NCI-H774 (cell line): ENCODE measurements at places on chromosomes 1 and 21.
A peak's percentile ranks its signal among the peaks of the same experiment; 100 is the strongest.

- no peak for DNase-seq
Measured at GRCh38 chr21:37153196-37153934, 80.3 kb downstream of the TTC3 start.

GRCh38 chr1:203150511-203151297 is 23.2 kb downstream of the ADORA1 start:
- DNase-seq: no peak

DNA sequence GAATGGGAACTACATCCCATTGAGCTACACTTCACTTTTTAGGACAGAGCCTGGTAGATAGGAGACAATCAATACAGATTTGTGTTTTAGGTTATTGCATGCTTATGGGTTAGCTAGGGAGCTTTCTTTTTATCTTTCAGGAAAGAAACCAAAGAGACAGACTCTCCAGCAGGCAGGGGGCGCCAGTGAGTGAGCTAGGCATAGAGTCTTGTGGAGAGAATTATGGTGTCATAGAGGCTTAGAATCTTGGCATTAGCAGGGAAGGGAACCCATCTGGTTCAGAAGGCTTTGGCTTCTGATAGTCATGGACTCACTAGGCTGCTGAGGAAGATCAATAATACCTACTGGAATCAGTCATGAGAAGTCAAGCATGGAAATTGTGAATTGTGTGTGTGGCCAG is at the start of gene SMCP:
TSS of gene SMCP (plus strand) at position 281 of the 400 bp plus-strand sequence. CDS start 6,101 bp downstream, outside the sequence.
- DNase-seq: no peak

DNA sequence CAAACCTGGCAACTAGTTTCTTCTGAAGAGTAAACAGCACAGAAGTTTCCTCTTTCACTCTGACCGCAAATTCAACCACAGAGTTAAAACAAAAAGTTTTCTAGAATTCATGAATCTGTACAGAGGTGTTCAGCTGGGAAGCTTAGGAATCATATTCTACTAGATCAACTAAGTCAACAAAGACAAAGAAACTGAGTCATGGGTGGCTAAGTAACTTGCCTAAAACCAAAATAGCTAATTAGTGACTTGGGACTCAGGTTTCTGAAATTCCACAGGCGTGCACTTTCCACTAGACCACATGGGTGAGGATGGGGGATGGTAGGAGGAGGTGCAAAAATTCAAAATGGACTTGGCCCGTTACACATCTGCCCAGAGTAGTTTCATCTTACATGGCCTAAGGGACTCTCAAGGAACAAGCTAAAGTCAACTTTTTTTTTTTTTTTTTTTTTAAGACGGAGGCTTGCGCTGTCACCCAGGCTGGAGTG is 25.8 kb downstream of the PTPN14 start:
- DNase-seq: no peak

GRCh38 chr1:33141216-33141615 is 40.6 kb downstream of the TRIM62 start:
- DNase-seq: no peak

GRCh38 chr1:192660613-192661012 is 24.7 kb downstream of the RGS13 start:
- DNase-seq: no peak

DNA sequence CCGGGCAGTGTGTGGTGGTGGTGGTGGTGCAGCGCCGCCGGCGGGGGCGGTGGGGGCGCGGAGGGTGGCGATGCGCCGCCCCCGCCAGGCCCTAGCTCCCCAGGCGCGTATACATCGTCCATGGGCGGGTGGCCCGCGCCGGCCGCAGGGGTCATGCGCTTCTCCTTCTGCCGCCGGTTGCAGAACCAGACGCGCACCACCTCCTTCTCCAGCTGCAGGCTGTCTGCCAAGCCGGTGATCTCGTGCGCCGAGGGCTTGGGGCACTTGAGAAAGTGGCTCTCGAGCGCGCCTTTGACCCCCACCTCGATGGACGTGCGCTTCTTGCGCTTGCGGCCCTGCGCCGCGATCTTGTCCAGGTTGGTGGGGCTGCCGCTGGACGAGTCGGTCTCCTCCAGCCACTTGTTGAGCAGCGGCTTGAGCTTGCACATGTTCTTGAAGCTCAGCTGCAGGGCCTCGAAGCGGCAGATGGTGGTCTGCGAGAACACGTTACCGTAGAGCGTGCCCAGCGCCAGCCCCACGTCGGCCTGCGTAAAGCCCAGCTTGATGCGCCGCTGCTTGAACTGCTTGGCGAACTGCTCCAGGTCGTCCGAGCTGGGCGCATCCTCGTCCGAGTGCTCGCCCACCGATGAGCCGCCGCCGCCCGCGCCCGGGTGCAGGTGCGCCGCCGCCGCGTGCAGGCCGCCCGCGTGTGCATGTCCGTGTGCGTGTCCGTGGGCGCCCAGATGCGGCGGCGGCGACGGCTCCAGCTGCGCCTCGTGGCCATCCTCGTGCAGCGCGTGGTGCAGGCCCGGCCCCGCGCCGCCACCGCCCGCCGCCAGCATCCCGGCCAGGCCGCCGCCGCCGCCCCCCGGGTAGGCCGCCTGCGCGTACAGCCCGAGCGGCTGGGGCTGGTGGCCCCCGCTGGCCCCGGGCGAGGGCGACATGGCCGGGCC is 926 bp downstream of the POU3F1 start:
- DNase-seq: no peak

GRCh38 chr1:46594063-46594462 is 10.0 kb downstream of the MKNK1 start:
- DNase-seq: no peak

- DNase-seq: no peak
Measured at GRCh38 chr1:37868466-37868865, 9.1 kb upstream of the MTF1 start.

DNA sequence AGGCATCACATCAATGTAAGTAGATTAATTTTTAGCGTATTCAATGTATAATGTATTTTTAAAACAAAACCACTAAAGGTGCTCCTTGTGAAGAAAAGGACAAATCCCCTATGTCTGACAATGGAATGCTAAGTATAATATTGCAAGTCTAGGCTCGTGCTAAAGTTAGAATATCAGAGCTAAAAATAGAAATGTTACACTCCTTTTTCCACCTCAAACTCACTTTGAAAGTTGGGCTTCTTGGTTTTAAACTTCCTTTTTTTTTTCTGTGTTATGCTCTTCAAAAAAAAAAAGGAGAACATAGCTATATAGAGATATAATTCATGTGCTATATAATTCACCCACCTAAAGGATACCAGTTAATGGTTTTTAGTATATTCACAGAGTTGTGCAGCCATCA is 3.6 kb upstream of the SERBP1 start:
- no peak for DNase-seq

GRCh38 chr1:1013105-1013921 is at the start of gene ISG15:
Gene ISG15 (plus strand): TSS chr1:1013497. CDS start chr1:1013574, 77 bp downstream.
- DNase-seq: peak; percentile 50

- DNase-seq: no peak
Measured at GRCh38 chr1:94302497-94302896, 65.1 kb upstream of the ARHGAP29 start.

- DNase-seq: no peak
Measured at GRCh38 chr21:45892156-45892915, 89.2 kb upstream of the COL6A1 start.

- DNase-seq: no peak
Measured at GRCh38 chr1:52633291-52633754, 355 bp downstream of the SHISAL2A start.

DNA sequence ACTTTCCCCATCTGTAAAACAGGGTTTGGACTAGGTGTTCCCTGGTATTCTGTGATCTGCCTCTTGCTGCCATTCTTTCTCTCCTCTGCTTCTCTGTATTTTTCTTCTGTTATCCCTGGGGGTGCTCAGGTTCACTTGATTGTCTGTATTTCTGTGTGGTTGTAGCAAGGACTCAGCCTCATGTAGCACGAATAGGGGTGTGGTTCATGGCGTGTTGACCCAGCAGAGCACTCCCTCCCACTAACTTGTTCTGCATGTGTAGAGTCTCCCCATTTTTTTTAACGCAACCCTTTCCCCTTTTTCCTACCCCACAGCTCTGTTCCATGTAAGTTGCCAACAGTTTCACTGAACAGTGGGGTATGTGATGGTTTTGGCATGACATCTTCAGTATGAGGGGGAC is 1.2 kb upstream of the BNIPL start:
- DNase-seq: no peak

DNA sequence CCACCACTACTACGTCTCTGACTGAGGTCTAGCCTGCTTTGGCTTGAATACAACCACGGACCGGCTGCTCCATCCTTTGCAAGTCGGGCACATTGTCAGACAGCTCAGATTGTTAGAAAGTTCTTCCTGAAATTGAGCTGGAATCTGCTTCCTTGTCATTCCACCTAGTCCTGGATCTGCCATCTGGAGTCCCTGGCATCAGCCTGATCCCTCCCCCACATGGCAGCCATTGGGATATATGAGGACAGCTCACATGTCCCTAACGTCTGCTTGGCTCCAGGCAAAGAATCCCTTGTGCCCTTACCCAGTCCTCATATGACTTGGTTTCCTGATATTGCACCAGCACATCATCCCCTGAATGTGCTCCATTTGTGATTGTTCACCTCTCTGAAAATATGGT is 56.3 kb upstream of the SYT6 start:
- DNase-seq: no peak

GRCh38 chr1:27176323-27176722 is 21.4 kb upstream of the SLC9A1 start:
- no peak for DNase-seq

DNA sequence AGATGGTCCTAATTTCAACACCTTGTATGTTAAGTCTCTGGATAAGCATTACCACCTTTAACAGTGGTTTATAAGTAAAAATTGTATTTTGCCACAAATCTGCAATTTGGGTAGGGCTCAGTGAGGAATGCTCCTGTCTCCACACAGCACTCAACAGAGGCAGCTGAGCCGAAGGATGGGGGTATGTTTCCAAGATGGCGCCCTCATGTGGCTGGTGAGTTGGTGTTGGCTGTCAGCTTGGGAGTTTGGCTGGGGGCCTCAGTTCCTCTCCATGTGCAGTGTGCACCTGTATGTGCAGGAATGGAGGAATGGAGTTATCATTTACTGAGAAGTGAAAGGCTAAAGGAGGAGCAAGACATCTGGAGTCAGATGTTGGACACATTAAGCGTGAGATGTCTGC is 136.8 kb downstream of the GABPA start:
- DNase-seq: no peak

DNA sequence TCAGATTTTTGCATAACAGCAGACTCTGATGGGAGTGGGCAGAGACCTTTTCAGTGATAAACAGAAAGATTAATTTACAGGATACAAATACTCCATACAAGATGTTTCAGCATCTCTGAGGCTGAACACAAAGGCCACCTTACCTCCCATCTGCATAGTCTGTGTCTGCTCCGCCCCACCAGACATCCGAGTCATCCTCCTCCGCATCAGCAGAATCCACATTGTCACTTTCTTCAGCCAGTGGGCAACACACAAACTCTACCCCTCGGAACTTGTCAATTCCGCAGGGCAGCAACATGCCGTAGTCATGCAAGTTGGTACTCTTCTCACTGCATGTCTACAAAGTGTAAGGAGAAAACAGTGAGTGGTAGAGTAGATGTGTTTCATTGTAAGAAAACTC is 119.7 kb downstream of the APP start:
- no peak for DNase-seq

DNA sequence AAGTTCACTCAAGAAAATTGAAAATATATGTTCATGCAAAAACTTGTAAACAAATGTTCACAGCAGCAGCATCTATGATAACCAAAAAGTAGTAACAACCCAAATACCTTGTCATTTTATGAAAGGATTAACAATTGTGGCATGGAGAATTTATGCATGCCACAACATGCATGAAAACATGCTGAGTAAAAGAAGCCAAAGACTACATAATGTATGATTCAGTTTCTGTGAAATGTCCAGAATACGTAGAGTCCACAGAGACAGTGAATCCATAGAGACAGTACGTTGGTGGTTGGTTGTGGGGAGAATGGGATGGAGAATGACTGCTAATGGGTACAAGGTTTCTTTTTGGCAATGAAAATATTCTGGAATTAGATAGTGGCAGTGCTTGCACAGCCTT is 148.7 kb downstream of the MAST2 start:
- no peak for DNase-seq

- DNase-seq: no peak
Measured at GRCh38 chr1:95578462-95578861, 344.5 kb downstream of the RWDD3 start.

DNA sequence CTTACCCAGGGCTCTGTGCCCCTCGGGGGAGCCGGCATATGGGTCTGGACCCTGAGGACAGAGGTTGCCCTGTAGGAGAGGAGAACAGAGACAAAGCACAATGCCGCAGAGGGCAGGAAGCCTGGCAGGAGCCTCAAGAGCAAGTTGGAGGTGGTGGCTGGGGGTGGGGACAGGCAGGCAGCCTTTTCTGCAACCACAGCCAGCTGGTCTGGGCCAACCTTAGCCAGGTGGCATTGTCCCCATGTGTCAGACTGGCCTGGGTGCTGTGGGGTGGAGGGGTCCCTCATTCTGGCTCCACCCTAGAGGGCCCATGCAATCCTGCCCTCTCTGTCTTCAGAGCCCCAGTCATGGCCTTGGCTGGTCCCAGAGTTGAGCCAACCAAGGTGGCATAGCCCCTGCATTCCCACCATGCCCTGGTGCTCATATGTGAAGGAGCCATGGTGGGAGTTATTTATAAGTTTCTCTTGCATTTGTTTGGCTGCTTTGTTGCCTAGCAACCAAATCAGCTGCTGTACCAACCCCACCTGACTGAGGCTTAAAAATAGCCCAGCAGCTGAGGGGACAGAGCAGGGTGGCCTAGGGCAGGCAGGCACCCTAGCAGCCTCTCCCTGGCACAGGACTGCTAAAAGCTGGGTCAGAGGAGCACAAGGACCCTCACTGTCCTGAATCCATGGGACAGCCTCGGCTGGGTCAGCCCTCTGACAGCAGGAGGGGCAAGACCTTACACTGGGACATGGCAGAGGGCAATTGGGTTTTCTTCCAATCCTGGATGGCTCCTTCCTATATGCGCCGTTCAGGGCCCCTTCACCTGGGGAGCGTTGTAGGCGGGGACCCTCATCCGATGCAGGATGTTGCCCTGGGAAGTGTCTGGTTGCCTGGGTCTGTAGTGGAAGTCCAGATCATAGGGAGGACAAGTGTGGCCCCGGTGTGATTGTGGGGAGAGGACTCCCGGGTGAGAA is 19.5 kb downstream of the MAP7D1 start:
- DNase-seq: peak; percentile 20

DNA sequence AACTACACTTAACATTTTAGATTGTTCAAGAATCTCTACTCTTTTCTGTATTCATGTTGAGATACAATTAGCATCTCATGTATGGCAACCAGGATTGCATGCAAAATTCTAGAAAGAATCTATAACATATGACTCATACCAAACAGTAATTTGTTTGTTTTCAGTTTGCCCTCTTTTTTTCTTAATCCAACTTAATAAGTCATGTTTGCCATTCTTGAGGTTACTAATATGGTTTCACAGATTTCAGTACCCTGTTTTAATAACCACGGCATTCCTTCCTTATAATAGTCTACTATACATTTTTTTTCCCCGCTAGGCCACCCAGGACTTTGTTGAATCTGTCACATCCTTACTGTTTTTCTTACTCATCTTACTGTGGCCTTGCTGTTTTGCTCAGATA is 140.8 kb downstream of the FMN2 start:
- no peak for DNase-seq
